ENCODE measurements at places on chromosomes 1 and 21.

- DNase-seq = no peak
Measured at GRCh38 chr1:66919828-66920227, 4.8 kb downstream of the DNAI4 start.

GRCh38 chr1:27605796-27606707 is 2.1 kb upstream of the AHDC1 start:
- no peak for DNase-seq

DNA sequence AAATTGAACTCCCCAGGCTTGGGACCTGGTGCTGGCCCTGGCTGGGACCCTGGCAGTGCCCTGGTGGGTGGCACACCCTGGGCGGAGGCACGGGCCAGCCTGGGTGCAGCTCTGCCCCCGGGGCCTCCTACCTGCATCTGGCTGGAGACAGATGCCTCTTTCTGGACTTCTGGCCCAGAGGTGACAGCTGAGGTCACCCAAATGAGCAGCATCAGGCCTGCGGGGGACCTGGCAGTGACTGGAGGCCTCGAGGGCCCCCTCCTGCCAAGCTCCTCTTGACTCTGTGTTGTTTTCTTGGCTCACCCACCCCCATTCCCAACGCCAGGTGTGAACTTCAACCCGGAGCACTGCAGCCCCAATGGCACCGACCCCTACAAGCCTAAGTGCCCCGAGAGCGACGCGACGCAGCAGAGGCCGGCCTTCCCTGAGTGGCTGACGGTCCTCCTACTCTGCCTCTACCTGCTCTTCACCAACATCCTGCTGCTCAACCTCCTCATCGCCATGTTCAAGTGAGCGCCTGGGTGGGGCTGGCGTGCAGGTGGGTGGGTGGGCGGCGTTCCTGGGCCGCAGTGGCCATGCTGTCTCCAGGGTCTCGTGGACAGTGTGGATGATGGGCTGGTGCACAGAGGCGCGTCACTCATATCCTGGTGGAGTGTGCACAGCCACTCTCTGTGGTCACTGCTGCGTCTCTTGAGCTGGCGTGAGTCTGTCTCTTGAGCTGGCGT is 41.6 kb upstream of the LRRC3 start:
- no peak for DNase-seq

- no peak for DNase-seq
Measured at GRCh38 chr1:236502579-236502971, 21.2 kb upstream of the LGALS8 start.

DNA sequence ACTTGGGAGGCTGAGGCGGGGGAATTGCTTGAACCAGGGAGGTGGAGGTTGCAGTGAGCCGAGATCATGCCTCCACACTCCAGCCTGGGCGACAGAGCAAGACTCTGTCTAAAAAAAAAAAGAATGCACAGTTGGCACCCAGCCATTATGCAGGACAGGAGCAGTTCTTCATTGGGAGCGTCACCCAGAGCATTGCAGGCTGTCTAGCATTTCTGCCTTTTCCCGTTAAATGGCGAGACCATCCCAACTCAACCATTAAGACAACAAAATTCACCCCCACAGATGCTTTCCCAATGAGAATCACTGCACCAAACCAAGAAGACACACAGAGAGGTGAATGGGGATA is 105.8 kb downstream of the EDEM3 start:
- DNase-seq = no peak

GRCh38 chr1:176073524-176074157 is 133.4 kb downstream of the COP1 start:
- no peak for DNase-seq

DNA sequence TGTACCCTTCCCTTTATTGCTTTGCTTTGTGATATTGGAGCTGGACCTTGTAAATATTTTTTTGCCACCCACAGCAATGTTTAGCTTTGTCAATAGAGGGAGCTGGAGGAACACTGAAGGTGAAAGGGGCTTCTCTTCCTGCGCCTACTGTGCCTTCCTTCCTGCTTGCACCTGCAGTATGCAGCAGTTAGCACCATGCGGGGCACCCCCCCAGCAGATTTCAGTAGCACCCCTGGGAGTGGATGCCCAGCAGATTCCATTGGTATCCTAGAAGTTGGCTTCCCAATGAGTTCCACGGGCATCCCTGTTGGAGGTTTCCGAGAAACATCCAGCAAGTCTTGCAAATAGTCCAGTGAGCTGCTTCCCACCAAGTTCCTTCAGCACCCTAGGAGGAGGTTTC is 25.6 kb downstream of the S100A10 start:
- no peak for DNase-seq

- DNase-seq = peak; percentile 46
Measured at GRCh38 chr21:45541221-45542039, 810 bp downstream of the SLC19A1 start.

DNA sequence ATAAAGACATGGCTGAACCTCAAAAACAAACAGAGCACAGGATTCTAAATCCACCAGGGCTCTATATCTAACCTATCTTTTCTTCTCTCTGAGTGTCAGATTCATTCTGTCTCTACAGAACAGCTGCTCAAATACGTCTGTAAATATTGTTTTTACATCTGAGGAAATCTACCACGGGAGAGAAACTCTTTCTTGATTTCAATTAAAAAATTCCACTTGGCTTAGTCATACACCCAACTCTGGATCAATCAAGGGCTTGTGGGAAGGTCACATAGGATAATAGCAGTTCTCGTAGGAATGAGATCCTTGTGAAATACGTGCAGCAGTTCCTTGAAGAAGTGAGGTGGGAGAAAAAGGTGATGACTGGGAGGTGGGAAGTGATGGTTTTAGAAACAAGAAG is 1355.7 kb upstream of the ADGRL2 start:
- no peak for DNase-seq

DNA sequence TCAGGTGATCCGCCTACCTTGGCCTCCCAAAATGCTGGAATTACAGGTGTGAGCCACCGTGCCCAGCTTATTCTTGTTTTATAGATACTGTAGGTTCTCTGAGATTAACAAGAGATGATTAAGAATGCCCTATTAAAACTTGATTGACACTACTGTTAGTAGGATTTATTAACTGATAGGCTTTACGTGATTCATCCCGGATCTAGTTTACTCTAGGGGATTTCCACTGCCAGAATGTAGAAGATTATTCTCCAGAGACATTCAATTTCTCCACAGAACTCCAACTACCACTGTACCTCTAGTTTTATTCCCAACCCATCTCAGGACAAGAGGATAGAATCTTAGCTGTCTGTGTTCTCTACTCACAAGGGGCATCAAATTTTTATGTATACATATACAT is 26.3 kb upstream of the RBM34 start:
- DNase-seq = no peak

- no peak for DNase-seq
Measured at GRCh38 chr1:236064674-236065508, at the start of gene NID1. Gene NID1, minus strand, starts transcription at chr1:236065090. Its CDS starts 11 bp downstream, at chr1:236065079.

DNA sequence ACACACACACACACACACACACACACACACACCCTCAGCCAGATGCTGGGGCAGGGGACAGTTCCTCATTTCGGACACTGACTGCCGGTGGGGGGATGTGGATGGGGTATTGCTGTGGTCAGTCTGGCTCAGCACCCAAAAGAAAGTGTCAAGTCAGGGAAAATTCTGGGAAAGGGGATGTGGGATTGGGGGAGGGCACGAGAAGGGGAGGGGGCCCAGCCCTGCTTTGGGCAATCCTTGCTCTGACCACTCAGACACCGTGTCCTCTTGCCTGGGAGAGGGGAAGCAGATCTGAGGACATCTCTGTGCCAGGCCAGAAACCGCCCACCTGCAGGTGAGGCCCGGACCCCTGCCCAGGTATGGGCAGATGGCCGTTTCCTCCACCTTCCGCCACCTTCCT is at the start of gene C1QC:
Gene C1QC (plus strand): TSS at position 253 of the 400 bp plus-strand sequence. CDS start 391 bp downstream, outside the sequence.
- no peak for DNase-seq

DNA sequence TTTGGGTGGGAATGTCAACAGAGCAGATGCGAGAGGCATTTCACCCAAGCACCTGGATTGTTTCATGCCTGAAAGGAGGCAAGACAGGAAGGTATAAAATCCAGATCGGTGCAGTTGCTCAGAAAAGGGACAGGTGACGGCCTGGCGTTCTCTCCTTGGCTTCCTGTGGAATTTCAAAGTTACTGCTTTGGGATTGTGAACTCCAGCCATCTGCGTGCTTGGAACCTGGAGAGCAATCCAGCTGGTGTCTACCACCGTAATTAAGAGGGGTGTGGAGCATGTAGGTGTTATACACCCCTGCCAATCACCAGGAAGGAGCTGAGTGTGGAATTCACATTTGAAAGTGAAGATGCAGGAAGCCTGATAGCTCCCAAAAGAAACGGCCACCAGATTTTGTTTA is 286.1 kb downstream of the KIF26B start:
- no peak for DNase-seq

DNA sequence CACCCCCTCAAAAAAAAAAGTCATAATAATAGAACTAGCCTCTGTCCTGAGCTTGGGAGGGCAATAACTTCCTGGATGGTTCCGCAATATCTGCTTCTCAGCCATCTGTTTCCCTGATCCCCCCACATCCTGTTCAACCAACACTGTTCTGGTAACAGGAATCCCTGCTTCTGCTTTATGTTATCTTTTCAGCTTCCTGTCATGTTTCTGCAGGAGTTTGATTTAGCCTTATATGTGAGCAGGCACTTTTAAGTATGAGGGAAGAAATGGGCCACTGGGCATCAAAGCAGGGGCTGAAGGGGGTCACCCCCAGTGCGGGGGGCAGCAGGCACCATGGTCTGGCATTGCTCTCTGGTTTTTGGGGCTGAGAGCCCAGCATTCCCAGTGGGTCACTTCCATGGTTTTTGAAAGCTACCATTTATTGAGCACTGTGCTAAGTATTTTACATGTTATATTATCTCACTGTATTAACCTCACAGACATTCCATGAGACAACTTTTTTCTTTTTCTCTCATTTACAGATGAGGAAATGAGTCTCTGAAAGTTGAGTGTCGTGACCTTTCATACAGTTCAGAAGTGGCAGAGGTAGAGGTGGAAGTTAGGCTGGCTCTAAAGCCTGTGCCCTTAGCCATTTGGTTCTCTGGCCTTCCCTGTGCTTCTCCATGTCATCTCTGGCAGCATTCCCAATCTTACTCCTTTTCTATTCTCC is 61.9 kb downstream of the DNTTIP2 start:
- DNase-seq = no peak

- no peak for DNase-seq
Measured at GRCh38 chr1:85494074-85494903, 29.3 kb upstream of the DDAH1 start.

DNA sequence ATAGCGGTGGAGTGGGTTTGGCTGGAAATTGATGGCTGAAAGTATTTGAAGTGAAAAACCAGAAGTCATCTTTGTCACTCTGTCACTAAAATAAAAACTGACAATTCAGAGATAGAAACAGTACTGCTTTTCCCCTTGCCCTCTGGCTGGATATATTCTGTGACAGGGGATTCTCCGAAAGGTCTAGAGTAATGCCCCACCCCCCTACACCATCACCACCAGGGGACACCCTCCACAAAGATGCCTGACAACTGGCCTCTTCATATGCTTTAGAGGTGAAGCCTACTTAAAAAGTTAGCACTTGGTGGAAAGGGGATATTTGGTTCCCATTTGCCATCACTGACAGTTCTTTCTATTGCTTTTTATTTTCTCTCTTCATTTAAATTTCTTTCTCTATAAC is 73.5 kb downstream of the SGIP1 start:
- DNase-seq = no peak

DNA sequence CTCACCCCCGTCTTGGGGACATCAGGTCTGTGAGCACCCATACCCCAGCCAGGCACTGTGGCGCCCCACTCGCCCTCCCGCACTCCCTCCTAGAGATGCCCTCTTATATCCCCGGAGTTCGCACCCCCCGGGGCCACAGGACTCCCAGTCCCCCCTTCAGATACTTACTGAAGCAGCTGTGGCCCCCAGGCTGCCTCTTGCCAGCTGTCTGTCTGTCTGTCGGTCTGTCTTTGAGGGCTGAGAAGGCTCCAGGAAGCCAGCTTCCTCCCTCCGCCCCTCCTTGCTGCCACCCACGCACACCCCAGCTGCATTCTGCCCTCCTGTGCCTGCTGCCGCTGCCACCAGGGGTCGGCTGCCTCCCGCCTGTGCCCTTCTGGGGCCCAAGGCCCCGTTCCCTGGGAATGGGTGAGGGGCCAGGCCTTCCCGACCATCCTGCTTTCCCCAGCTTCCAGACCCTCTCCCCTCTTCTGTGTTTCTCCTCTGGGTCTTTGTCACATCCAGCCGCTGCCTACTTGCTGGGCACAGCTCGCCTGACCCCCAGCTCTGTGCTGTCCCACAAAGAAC is at the start of gene PTPN7:
Gene PTPN7 (minus strand): TSS at position 226 of the 564 bp plus-strand sequence. CDS start 1,200 bp downstream, outside the sequence.
- no peak for DNase-seq

GRCh38 chr21:42685036-42685435 is 31.6 kb downstream of the PDE9A start:
- no peak for DNase-seq

DNA sequence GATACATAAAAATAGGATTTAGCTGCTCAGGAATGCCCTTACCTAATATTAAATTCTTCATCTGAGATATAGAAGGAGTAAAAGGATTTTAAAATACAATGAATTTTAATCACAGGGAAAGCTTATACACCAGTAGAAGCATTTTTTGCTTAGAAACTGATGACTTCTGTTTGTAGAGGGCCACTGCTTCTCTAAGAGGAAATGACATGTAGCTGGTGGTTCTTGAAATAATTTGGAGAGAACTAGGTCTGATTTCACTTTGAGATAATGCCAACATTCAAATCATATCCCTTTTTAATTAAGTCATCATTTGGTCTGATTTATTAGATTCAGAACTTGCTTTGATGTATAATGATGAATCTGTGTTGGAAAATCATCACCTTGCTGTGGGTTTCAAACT is 166.6 kb upstream of the SGIP1 start:
- DNase-seq = no peak

GRCh38 chr1:4624801-4625200 is 29.6 kb upstream of the AJAP1 start:
- no peak for DNase-seq

GRCh38 chr1:31675756-31676155 is 28.1 kb downstream of the COL16A1 start:
- no peak for DNase-seq

GRCh38 chr1:192524223-192524622 is 51.4 kb upstream of the RGS1 start:
- DNase-seq = no peak

DNA sequence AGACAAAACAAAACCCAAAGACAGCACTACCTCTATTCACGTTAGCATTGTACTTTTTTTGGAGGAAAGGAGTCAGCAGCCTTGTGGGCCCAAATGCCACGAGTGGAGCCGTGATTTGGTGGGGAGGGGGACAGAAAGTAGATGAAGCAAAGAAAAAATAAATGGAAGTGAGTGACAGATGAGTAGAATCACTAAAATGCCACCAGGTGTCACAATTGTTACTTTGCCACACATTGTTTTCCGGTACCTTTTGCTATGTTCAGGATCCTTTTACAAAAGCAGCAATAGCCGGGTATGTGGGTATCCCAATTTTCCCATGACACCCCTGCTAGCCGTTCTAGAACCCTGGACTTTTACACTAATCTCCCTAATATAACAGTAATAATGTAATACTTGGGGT is 85.0 kb upstream of the AK4 start:
- DNase-seq = no peak

GRCh38 chr1:209435654-209436566 is 147.6 kb upstream of the CAMK1G start:
- no peak for DNase-seq

All from stimulated activated CD8-positive, alpha-beta memory T cell treated with anti-CD3 and anti-CD28 coated beads, Interleukin-4, amount 100 ng/mL, for 1 hour (primary cell).